ENCODE measurements at places on chromosomes 7 and 10.

- no peak for DNase-seq
Observed at GRCh38 chr10:34314457-34314856, 500.6 kb downstream of the PARD3 start.

GRCh38 chr7:139049936-139050335 lies 14.1 kb upstream of the ZC3HAV1L start:
- no peak for DNase-seq

GRCh38 chr7:94050046-94050445 lies 45.9 kb upstream of the BET1 start:
- no peak for DNase-seq

DNA sequence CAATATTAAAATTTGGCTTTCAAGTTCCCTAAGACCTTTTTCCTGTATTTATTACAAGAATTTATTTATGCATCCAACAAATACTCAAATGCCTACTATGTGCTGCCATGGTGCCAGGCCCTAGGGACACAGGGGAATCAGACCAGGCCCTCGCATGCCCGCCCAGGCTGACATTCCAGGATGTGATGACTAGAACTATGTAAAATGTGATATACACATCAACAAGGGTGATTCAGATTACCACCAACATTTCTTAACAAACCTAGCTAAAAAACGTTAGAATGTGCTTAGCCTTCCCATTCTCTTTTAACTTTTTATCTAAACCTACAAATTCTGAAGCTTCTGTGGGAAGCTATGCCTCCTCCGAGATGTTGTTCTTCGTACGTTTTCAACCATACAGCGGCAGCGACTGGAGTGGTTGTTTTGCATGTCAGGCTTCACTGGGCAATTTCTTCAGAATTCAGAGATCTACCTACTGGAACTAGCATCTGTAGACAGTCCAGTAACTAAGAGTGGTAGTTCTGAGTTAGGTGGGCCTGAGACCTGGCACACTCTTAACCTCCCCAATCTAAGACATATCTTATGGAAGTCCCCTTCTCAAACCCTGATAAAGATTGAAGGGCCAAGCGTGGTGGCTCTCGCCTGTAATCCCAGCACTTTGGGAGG lies 22.1 kb downstream of the GNA12 start:
- peak; percentile 96 for DNase-seq

DNA sequence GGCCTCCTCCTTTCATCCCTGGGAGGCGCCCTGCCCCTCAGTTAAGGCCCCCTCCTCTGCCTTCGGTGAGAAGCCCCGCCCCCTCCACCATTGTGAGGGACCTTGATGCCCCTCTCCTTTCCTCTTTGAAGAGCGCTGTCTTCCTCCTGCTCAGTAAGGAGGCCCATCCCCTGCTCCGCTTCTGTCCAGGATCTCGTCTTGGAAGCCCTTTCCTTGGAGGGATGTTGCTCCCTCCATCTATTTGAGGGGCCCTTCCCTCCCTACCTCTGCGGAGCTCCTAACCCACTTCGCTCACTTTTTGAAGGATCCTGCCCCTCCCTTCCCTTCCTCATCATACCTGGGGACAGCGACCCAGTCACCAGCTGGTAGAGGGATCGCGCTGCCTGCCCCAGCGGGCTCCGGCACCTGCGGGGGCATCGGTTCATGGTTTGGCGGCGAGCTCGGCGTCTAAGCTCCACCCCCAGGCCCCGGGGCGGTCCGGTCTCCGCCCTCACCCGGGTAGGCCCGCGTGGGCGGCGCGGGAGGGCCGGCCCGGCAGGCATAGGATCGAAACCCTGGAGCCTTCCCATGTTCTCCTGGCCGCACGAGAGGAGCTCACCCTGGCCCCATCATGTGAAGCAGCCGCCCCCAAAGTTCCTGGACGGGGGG lies 4.1 kb downstream of the KCNIP2 start:
- no peak for DNase-seq

- peak; percentile 50 for DNase-seq
Observed at GRCh38 chr7:128041203-128041602, 10.0 kb upstream of the LRRC4 start.

DNA sequence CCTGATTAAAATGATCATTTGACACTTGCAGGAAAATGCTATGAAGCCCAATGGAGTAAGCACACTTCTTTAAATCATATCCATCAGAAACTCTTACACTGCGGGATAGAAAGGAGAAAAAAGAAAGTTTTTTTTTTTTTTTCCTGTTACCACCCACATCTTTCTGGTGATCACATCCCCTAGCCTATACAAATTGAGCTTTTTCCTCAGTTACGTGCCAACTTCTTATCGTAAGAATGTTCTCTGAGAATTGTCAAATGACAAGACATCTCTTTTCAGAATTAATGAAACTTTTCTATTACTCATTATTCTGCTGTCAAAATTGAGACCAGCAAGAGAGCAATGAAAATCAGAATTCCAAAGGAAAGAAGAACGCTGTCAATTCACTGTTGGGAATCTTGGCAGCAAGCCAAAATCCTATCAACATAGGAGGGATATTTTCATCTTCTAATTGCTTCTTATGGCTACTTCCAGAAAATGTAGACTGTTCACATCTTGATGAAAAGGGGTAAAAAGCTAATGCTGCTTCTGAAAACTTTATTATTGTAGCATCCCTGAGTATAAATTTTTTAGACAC lies 179.5 kb downstream of the ADAM12 start:
- DNase-seq, result no peak

DNA sequence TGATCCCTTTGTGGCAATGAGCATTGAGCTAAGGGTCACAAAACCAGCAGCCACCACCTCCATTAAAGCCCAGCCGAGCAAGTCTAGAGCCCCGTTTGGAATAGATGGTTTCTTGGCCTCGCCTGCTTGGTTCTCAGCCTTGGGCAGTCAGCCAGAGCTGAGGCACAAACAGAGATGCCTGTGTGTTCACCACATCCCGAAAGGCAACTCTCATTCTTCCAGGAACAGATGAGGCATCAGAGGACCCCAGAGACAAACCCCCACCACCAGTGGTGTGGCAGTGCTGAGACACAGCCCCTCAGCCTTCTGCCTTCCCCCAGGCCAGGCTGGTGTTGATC lies 203.3 kb upstream of the ZMIZ1 start:
- no peak for DNase-seq

GRCh38 chr7:99949645-99950228 lies 20.3 kb upstream of the GJC3 start:
- DNase-seq, result no peak

GRCh38 chr10:34024282-34024681 lies 689.8 kb upstream of the NRP1 start:
- no peak for DNase-seq
